ENCODE measurements at places on chromosomes 12 and 14.

DNA sequence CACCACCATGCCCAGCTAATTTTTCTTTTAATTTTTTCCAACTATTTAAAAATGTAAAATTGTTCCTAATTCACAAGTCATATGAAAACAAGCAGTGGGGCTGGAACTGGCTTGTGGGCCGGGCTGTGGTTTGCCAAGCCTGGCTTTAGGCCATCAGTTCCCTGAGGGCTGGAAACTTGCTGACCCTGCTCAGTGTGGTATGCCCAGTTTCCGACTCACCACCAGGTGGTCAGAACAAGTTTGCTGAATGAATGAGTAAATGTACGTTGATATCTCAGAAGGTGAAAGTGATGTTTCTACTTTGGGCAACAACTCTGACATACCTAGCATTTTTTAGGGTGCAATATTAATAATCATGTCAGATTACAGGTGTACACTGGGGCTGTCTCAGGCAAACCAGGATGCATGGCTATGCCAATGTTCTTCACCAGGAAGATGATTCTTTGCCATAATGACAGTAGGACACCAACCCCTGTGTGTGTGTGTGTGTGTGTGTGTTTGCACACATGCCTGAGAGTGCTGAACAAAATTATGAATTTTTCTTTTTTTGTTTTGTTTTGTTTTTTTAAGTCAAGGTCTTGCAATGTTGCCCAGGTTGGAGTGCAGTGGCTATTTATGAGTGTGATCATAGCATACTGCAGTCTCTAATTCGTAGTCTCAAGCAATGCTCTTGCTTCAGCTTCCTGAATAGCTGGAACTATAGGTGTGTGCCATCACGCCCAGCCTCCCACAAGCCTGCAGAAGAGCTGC, 106.1 kb downstream of the PTPN11 start:
- no peak for DNase-seq

DNA sequence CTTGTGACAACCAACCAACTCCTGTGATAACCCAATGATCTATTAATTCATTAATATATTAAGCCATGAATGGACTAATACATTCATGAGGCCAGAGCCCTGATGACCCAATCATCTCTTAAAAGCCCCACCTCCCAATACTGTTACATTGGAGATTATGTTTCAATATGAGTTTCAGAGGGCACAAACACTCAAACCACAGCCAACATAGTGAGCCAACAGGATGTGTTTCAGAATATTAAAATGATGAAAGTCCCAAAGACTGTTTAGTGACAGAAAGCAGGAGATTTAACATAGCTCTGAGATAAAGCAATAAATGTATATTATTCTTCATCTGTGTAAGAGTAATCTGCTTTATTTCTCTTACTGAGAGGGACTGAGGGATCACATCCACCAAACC, 71.7 kb downstream of the PTPRO start:
- DNase-seq: no peak

GRCh38 chr12:72272091-72272661, at the start of gene TRHDE:
TRHDE (plus strand) TSS chr12:72272370; CDS start chr12:72272644, 274 bp downstream.
- DNase-seq: peak; percentile 64

GRCh38 chr12:110677206-110677911, 11.6 kb downstream of the HVCN1 start:
- DNase-seq: no peak

- DNase-seq: no peak
These were observed 174.1 kb upstream of the PDZRN4 start for GRCh38 chr12:41013881-41014642.

- peak; percentile 89 for DNase-seq
These were observed 1.2 kb downstream of the FLRT2 start for GRCh38 chr14:85531141-85531586.

- no peak for DNase-seq
These were observed 118.6 kb downstream of the TRMT5 start for GRCh38 chr14:60862283-60862682.

GRCh38 chr14:26687301-26687837, 89.5 kb upstream of the NOVA1 start:
- DNase-seq: no peak

DNA sequence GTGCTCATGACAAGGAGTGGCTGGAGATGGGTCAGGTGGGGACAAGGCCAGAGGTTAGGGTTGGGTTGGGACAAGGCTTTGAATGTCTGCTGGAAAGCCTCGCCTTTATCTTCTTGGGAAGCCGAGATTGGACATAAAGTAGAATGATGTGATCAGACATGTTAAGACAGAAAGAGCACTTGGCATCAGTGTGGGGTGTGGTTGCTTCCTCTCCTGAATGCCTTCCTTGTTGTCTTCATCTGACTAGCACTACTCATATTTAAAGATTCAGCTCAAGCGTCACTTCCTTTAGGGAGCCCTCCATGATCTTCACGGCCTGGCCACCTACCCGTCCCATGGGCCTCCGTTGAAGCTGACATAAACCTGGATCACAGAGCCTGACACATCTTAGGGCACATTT, 14.8 kb upstream of the C12orf75 start:
- no peak for DNase-seq

DNA sequence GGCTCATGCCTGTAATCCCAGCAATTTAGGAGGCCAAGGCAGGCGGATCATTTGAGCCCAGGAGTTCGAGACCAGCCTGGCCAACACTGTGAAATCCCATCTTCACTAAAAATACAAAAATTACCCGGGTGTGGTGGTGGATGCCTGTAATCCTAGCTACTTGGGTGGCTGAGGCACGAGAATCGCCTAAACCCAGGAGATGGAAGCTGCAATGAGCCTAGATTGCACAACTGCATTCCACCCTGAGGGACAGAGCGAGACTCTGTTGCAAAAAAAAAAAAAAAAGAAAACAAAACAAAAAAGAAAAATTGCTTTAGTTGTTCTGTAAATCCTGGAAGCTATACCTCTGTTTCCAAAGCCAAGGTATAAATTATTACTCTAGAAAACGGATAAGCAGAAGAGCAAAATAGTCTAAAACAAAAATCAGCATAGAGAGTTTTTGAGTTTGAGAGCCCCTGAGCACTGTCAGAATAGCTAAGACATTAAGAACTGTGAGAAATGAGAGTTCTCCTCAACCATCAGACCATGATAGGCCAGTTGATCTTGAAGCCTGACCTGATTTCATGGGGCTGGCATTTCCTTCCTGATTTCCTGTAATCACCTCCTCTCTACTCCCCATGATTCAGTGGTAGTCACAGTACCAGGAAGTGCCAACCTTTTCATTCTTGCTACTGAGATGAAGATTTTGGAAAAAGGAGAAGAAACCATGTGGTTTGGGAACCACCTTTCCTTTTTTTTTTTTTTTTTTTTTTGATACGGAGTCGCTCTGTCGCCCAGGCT, 31.7 kb downstream of the ATP2A2 start:
- DNase-seq: no peak

GRCh38 chr14:73610687-73611086, 1.6 kb upstream of the ACOT6 start:
- DNase-seq: no peak

GRCh38 chr12:50282721-50283228, 545 bp downstream of the LIMA1 start:
- DNase-seq: peak; percentile 50

GRCh38 chr12:23493672-23494071, 455.8 kb downstream of the SOX5 start:
- no peak for DNase-seq

DNA sequence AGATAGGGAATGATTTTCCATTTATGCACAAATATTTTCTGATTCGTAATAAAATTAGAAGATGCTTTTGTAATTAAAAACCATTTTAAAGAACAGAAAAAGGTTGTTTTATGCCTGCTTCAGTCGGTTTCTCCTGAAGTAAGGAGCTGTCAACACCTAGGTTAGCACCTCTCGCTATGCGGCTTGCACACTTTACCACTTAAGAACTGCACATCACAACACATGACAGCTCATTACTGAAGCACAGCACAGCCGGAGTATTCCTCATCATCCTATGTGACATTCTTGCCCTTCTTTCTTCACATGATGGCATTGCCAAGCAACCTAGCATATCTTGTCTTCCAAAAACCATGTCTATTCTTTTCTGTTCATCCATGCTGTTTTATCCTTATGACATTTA, 5.4 kb upstream of the WIF1 start:
- no peak for DNase-seq
